ENCODE measurements at places on chromosomes 2 and 18.
A peak's percentile ranks its signal among the peaks of the same experiment; 100 is the strongest.

DNA sequence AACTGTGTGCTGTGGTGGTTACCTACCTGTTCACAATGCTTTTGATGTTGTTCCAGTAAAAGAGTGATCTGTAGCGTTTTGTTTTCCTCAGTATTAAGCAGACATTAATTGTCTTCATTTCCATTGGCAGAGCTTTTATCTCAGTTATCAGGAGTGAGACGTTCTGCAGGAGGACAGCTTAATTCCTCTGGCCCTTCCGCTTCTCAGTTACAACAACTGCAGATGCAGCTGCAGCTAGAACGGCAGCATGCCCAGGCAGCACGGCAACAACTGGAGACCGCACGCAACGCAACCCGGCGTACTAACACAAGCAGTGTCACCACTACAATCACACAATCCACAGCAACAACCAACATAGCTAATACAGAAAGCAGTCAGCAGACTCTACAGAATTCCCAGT is 78.3 kb downstream of the KCMF1 start:
- DNase-seq: no peak

- no peak for DNase-seq
Measured at GRCh38 chr2:157831573-157832315, 44.4 kb downstream of the ACVR1 start.

- DNase-seq: no peak
Measured at GRCh38 chr2:19819097-19820065, 82.4 kb downstream of the TTC32 start.

- DNase-seq: no peak
Measured at GRCh38 chr18:3495691-3496430, 45.9 kb downstream of the TGIF1 start.

DNA sequence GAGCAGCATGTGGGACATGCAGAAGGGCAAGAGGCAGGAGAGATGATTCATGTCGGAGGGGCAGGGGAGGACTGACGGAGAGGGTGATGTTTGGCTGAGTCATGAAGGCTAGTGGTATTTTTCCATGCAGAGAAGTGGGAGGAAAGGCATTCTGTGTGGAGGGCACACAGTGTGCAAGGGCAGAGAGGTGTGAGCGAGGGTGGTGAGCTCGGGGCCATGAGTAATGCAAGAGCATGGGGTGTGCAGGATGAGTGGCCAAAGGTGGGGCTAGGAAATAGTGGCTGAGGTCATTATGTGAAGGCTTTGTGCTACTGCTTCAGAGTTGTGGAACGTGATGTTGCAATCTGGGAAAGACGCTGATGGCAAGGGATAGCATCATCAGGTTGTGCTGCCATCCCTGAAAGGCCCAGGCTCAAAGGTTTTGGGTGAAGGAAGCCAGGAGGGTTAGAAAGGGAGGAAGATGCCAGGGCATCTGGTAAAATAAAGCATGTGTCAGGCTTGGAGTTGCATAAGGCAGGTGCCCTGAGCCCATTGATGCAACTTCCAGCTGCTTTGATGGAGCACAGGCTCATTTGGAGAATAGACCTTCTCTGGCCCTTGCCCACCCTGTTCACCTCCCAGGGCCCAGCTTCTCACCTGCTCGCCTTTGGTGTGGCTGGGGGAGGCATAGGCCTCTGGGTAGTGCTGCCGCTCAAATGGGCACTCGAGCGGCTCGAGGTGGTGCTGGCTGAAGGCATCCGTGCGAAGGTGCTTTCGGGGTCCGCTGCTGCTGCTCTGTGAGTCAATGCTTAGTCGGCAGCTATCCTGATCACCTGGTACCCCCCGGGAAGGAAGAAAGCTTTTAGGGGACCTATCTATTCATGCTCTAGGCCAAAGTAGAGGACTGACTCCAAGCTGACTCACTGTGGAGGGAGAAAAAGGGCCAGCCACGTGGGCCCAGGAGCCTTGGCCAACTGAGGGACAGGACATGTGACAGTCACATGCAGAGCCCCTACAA is 37.5 kb downstream of the PAX8 start:
- DNase-seq: peak; percentile 64

- no peak for DNase-seq
Measured at GRCh38 chr2:164624316-164624715, 3.0 kb upstream of the GRB14 start.

GRCh38 chr2:235054919-235055318 is 103.1 kb downstream of the SH3BP4 start:
- DNase-seq: no peak

DNA sequence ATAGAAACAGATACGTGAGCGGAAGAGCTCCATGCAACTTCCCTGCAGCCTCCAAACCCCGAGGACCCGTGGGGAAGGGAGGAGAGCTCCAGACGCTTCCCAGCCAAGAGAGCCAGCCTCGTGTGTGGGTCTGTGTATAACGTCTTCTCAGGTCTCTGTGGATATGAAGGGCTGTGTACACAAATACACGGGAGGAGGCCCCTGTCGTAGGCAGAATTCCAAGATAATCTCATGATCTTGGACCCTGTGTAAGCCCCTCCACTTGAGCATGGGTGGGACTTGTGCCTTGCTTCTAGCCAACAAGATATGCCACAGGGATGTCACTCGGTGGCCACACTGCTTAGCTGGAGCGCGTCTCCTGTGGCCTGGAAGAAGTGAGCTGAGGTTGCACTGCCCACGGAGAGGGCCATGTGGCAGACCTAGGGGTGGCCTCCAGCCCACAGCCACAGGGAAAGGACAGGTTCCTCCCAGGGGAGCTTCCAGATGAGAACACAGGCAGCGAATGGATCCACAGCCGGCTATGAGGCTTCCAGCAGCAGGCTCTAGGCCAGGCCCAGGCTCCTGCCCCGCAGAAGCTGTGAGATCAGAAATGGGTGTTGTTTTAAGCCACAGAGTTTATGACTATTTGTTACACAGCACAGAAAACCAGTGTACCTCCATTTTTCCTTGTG is 15.6 kb upstream of the KLF11 start:
- no peak for DNase-seq

DNA sequence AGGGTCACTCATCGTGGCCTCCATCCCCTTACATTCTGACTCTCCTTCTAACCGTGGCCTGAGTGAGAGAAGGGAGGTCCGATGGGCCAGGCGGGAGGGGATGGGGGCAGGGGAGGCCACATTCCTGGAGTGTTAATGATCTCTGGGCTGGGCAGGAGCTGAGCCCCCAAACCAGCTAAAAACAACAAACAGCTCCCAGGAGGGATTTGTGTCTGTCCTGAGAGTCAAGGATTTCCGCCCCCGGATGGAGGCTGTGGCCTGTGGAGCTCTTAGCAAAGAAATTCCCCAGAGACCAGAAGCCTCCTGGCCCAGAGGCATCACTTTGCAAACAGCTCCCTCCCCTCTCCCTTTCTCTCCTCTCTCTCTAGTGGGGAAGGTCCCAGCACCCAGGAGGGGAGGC is 23.5 kb downstream of the EMX1 start:
- DNase-seq: no peak

GRCh38 chr2:225282858-225283710 is 116.4 kb upstream of the NYAP2 start:
- DNase-seq: peak; percentile 18

GRCh38 chr2:145323512-145323911 is 803.6 kb upstream of the ZEB2 start:
- no peak for DNase-seq

DNA sequence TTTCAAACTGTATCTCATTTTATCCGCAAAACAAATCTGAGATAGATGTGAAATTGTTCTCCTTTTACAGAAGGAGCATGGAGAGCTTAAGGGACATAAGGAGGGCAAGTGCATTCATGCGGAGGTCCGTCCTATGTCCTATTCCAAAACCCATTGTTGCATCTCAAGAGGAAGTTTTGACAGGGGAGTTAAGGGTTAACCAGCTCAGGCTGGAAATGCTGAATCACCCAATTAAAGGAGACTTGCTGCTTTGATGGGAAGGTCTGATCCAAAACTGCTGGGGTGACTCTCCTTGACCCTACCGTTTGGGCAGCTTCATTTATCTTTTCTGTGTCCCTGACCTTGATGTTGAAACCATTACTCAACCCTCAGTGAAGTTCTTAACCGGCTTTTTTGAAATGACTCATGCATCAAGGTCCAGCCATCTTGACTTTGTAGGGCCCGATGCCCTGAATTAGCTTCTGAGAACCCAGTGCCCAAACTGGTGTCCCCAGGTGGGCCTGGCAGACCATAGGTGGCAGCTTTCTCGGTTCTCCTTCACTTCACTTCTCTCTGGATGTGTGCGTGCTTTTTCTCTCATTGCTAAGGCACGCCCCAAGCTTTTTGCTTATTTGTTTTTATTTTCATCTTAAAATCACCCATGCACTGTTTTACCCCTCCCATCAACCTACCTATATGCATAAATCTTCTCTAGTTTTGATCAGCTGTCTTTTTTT is 15.9 kb upstream of the TXNDC2 start:
- peak; percentile 8 for DNase-seq

DNA sequence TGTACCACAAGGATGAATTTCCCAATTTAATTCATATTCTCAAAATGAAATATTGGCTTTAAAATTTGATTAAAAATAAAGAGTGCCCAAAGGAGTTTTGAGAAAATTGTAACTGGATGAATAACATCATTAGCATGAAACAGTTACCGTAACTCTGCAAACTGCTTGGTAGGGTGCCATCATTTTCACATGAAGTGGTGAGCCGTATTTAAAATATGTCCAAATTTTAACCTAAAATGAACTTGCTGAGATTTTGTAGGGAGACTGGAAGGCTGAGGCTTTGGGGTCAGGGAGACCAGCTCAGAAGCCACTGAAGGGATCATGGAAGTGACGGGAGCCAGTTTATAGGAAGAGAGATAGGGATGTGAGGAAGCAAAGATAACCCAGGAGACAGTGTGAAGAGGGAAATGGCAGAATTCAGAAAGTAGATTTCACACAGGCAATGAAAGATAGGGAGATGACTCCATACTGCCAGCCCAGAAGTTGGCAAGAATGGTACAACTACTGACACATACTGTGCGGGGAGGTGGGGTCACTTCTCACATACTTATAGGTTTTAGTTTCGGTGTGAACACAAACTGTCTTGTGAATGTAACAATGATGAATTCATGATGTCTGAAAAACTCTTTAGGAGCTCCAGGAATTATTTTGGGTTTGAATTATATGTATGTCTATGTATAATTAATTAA is 53.8 kb downstream of the EFEMP1 start:
- DNase-seq: no peak

GRCh38 chr2:240197462-240198139 is 57.1 kb upstream of the OTOS start:
- DNase-seq: no peak

DNA sequence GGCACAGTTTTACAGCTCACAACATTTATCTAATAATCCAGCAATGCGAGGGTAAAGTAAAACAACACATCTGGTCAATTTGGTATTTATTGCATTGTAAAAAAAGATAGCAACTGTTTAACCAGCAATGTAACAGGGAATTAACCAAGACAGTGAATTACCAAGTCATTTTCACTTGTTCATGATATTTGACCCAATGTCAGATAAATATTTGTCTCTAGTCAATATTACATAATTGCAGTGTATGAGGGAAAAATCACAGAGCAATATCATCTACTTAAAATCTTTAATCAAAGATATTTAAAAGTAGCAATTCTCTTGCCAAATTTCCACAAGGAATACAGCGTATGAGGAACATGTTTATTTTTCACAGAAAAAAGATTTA is 1265.1 kb upstream of the CHAC2 start:
- no peak for DNase-seq

GRCh38 chr2:47043142-47043890 is 111.8 kb downstream of the STPG4 start:
- no peak for DNase-seq

DNA sequence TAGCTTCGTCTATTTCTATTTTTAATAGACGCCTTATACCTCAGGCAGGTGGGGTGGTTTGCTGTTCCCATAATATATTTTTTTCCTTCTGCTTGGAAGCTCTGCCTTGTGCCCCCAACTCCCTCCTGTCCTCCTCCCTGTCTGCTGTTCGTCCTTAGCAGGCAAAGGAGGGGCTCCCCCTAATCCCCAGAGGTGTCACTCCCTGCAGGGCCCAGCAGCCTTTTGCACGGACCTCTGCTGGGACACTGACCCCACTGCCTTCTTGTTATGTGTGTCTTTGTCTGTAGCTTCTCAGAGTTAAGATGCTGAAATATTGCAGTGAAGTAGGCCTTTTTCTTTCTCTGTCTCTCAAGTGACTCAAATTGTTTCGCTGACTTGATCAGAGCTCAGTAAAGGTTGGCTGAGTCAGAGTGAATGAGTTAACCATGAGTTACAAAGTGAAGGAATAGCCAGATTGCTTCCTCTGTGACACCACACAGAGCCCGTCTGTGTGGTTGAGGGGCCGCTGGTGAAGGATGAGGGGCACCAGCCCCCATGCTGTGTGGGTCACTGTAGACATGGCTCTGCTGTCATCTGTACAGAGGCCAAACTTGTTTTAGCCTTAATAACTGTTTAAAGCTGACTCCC is 47.7 kb downstream of the PRKCE start:
- DNase-seq: peak; percentile 27

DNA sequence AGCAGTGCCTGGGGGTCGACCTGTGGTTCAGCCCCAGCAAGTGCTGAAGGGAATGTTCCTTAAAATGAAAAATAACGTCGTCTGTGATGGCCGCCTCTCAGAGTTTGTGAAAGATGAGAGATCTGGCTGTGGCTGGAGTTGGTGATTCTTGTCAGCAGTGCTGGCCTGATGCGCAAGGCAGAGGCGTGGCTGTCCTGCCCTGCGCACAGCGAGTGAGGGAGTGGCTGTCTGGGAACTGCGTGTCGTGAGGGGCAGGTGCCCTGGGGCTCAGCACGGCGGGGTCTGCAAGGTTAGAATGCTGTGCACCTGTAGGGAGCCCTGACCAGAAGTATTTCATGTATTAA is 8.8 kb downstream of the NFATC1 start:
- peak; percentile 36 for DNase-seq

DNA sequence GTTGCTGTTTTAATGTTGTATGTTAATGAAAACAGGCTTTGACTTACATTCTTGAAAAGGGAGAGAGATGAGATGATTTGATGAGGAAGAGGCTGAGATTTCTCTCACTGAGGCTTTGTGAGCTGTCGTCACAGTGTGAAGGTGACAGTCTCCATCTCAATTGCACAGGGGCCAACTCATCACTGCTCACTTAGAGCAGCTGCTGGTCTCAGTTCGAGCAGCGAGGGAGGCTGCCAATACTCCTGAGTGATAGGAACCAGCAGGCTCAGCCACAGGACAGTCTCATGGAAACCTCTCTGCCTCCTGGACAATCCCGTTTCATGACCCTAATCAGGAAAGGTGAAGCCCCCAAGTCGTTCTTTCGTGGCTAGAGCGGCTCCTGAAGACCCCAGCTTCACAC is 170.7 kb upstream of the SOX11 start:
- DNase-seq: no peak

DNA sequence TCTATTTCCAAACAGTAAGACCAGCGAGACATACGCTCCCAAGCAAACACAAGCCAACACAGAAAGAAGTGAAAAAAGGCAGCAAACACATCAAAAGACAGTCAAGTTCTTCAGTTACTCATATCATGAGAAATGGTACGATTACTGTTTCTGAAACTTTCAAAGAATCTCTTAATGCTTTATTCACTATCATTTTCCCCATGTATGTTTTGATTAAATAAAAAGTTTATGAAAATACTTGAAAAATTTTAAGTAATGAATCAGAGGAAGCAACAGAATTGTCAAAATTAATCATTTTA is 114.9 kb downstream of the HDAC4 start:
- no peak for DNase-seq

Measured in activated T-cell treated with anti-CD3 and anti-CD28 coated beads, Interleukin-2, amount 50 U/mL, for 72 hours (primary cell).